ENCODE measurements at places on chromosomes 12 and 14.
A peak's percentile ranks its signal among the peaks of the same experiment; 100 is the strongest.

- no peak for DNase-seq
Observed at GRCh38 chr12:25084816-25085215, 110.1 kb downstream of the DNAI7 start.

DNA sequence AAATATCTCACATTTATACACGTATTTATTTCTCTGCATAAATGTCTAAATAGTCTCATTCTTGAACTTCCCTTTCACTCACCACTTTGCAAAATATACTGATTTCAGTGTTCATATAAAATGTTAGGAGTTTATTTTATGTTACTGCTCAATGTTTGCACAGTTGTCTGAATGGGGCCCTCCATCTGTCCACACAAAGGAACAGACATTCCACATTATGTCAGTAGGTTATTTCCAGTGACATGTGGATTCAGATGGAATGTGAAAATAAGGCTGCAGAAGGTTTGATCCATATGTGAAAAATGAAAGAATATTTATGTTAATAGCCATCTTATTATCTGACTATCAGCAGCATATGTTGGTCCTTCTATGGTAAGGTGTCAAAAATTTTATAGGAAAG is 994.4 kb upstream of the SEL1L start:
- no peak for DNase-seq

GRCh38 chr12:74689071-74689655 is 151.5 kb downstream of the ATXN7L3B start:
- DNase-seq: peak; percentile 37

GRCh38 chr14:35480119-35480769 is 53.7 kb upstream of the INSM2 start:
- DNase-seq: peak; percentile 35

- no peak for DNase-seq
Observed at GRCh38 chr12:14279845-14280244, 85.6 kb upstream of the ATF7IP start.

GRCh38 chr12:79057540-79057939 is 193.0 kb downstream of the SYT1 start:
- DNase-seq: no peak

DNA sequence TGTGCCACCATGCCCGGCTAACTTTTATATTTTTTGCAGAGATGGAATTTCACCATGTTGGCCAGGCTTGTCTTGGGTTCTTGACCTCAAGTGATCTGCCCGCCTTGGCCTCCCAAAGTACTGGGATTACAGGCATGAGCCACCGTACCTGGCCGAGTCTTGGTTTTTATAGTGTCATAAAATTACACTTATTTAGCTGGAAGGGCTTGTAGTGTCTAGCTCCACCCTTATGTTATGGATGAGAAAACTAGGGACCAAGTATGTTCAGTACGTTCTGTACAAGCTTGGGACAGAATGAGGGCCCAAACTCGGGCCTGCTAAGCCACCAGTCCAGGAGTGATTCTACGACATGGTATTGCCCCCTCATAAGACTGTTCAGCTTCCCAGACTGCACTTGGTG is 35.1 kb downstream of the SYNE2 start:
- no peak for DNase-seq

GRCh38 chr12:30996255-30996654 is 69.7 kb downstream of the TSPAN11 start:
- DNase-seq: peak; percentile 61

DNA sequence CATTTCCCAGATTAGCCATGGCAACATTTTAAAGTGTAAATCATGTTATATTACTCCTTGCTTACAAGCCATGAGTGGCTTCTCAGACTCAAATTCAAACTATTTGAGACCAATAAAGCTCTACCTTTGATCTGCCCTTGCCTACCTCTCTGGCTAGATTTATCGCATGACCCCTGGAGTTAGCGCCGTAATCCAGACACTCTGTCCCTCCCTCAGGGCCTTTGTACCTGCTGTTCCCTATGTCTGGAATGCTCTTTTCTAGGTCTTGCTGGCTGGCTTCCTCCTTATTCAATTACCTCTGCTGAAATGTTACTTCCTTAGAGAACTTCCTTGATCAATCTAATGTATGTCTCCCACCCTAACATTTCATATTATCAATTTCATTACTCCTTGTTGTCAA is 16.3 kb downstream of the SIX4 start:
- DNase-seq: no peak

- DNase-seq: no peak
Observed at GRCh38 chr12:45582536-45582935, 147.0 kb upstream of the ARID2 start.

DNA sequence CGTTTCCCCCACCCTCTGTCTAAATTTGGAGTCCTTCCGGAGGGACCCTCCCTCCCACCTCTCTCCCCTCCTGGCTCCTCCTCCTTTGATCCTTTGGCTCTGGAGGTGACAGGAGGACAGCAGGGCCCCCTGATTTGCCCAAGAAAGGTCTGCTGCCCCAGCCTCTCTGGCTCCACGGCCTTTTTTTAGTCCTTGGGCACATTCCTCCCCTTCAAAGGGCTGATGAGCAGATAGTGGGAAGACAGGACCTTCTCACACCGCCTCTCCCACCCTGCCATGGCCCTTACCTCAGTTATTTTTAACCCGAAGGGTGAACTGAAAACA is 196 bp upstream of the MYH6 start:
- DNase-seq: no peak

DNA sequence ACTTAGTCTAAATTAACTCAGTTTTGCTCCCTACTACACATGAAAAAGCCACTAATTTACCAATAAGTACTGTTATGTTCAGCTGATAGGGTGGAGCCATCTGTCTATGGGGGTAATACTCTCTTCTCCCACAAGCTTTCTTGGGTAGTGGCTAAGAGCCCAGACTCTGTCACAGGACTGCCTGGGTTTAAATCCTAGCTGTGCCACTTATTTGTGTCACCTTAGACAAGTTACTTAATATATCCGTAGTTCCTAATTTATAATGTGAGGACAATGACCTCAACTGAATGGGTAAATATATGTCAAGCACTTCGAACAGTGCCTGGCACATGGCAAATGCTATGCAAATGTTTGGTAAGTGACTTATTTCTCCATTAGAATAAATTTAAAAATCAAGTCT is 185.6 kb downstream of the DACT1 start:
- no peak for DNase-seq

DNA sequence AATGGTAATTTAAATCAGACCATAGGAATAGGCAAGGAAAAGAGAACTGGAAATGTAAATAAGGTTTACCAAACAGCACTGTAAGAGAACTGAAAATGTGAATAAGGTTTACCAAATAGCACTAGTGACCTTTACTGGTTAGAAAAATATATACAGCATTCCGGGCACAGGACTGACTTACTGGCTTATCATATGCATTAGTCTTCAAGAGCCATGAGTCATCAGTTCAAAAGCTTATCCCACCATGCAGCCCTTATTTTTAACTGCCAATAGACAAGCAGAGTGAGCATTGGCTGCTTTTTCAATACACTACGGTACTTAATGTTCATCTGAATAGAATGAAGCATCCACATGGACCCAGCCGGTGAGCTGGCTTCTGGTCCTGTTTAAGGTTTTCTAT is 13.0 kb upstream of the NELL2 start:
- no peak for DNase-seq

- no peak for DNase-seq
Observed at GRCh38 chr12:120314220-120314619, 12.1 kb downstream of the SIRT4 start.

GRCh38 chr12:32692358-32692757 is 13.3 kb downstream of the DNM1L start:
- DNase-seq: no peak

- DNase-seq: no peak
Observed at GRCh38 chr12:66751432-66752113, 72.7 kb upstream of the GRIP1 start.

DNA sequence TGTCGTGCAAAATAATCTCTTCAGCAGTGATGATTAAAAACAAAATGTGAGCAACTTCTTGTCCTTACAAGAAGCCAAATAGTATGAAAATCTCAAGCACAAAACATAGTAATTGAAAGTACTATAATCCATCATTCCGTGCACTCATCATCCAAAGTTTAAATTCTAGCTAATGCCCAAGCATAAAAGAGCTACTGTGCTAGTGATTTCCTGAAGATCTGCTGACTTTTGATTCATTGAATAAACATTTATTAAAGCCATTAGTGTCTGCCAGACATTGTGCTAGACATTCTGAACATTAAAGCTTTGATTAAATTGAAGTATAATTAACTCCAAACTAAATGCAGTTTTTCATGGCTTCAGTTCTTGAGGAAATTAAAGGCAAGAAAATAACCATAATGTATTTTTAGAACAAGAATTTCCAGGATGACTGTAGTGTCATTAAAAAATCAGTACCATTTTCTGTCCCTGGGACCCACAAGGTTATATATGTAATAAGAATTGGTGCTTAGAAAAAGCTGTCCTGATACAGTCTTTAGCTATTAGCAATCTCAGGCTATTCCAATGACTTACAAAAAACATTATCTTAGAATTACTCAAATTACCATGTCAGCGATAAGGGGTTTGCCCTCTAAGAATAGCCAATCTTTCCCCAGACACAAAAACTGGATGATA is 71.7 kb downstream of the CMAS start:
- no peak for DNase-seq

DNA sequence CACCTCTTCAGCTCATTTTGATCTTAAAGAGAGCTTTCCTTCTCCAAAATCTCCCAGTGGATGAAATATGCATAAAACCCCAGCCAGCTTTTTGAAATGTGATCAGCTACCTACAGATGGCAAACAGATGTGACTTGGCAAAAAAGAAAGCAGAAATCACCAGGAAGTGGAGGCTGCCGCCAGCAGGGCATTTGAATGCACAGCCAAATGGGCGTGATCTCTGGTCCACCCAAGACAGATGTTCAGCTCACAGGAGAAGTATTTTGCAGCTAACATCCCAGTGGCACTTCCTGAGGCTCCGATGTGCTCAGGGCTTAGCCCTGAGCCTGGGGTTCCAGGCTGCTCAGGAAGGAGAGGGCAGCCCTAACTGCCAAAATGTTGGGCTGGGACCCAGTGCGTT is 78.3 kb downstream of the LGMN start:
- DNase-seq: peak; percentile 95

DNA sequence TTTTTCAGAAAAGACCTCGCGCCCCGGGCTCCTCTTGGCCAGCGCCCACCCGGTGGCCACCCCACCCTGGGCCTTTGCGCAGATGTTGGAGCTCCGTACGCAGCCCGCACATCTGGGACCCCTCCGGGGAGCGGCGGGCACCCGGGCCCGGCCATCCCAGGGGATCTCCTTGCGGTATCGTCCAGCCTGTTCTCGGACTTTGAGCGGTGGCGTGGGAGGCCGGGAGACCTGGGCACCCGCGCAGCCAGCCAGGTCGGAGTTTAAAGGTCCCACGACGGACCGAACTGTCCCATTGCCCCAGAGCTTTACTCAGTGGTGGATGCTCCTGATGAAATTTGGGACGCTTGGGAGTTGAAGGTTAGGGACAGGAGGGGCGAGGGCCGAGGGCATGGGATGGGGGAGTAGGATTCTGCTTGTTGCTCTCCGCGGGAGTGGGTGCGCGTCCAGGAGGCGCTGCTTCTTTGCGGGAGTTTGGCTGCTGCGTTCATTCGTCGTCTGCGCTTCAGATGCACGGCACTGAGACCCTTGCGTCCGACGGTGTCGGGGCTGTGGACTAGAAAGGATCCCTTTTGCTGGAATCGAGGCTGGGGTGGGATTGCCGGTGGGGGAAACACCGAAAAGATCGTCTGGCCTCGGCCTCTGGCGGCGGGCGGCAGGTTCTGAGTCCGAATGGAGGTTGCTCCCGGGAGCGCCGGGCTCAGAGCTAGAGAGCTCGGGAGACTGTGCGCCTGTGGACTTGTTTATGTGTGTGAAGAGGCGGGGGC is 1.4 kb downstream of the NTF3 start:
- no peak for DNase-seq

DNA sequence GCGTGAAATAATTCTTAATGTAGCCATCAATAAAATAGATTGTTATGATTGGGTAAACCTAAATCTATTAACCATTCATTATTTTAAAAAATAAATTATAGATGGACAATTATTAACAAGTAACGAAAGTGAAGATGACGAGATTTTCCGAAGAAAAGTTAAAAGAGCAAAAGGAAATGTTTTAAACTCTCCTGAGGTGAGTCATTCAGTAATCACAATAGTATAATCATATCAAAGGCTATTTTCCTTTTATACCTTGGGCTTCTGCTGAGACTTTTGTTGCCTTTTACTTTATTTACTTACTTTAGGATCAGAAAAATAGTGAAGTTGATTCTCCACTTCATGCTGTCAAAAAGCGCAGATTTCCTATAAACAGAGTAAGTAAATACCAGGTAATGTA is 45.6 kb downstream of the FANCM start:
- DNase-seq: no peak

GRCh38 chr14:93982230-93983007 is 6.0 kb upstream of the ASB2 start:
- DNase-seq: no peak

DNA sequence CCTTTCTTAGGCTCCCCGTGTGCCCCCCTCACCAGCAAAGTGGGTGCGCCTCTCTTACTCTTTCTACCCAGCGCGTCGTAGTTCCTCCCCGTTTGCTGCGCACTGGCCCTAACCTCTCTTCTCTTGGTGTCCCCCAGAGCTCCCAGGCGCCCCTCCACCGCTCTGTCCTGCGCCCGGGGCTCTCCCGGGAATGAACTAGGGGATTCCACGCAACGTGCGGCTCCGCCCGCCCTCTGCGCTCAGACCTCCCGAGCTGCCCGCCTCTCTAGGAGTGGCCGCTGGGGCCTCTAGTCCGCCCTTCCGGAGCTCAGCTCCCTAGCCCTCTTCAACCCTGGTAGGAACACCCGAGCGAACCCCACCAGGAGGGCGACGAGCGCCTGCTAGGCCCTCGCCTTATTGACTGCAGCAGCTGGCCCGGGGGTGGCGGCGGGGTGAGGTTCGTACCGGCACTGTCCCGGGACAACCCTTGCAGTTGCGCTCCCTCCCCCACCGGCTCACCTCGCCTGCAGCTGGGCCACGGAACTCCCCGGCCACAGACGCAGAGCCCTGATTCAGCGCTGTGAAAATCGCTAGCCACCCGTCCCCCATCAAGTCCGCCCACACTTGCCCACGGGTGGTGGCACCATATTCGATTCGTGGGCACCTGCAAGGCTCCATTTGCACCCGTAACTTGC is 1.3 kb downstream of the TMEM233 start:
- DNase-seq: peak; percentile 34

DNA sequence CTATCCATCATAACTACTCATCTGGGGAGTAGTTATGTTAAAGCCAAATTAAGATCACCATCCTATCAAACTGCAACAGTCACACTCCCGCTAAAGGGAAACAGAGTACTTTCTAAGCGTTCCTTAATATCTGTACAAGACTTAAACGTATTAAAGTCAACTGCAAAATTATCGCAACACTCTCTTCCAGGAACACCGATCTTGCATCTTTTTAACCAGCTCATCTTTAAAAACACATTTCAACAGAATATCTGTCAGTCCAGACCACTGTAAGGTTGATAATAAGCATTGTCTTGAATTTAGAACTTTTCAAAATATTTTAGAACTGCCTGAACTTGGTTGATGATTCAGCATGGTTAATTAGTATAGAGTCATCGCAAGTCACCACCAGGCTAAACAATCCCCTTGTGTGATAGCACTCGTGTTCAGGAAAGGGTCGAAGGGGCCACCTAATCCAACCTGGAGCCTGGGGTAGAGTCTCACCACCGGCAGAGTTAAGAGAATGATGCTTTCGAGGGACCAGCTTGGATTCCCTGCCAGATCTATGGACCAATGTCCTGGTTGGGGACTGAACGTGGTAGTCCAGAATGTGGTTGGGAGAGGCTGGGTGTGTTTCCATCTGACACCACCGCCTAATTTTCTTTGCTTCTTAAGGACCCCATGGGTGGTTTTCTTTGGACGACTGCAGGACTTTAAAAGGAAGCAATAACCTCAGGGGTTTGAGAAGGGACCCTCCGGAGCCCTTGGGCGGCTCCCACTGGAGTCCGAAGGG is 890 bp downstream of the SPTLC2 start:
- DNase-seq: peak; percentile 22

GRCh38 chr14:34007902-34008301 is 57.0 kb upstream of the EGLN3 start:
- DNase-seq: no peak
